ENCODE measurements at places on chromosomes 1 and 21.
A peak's percentile ranks its signal among the peaks of the same experiment; 100 is the strongest.

- no peak for DNase-seq
These were observed 14.1 kb upstream of the MYOG start for GRCh38 chr1:203099805-203100515.

GRCh38 chr1:10890491-10891071, 94.1 kb upstream of the CASZ1 start:
- DNase-seq, result peak; percentile 67

DNA sequence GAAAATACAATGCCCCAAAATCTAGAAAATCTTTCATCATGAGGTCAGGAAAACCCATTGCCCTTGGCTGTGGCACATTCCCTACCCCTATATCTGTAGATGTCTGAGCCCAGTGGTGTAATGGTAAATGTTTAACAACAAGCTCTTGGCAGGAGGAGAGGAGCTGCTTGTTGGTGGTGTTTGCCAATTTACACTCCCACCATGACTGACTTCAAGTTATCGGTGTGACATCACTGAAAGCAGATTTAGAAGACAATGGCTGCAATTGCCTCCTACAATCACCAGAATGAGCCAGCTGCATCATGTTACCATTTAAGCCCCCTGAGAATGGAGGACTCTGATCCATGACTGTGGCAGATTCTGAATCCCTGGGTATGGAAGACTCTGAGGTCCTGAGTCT, 70.9 kb downstream of the SDC3 start:
- no peak for DNase-seq

- no peak for DNase-seq
These were observed 720 bp upstream of the BSDC1 start for GRCh38 chr1:32394890-32395432.

DNA sequence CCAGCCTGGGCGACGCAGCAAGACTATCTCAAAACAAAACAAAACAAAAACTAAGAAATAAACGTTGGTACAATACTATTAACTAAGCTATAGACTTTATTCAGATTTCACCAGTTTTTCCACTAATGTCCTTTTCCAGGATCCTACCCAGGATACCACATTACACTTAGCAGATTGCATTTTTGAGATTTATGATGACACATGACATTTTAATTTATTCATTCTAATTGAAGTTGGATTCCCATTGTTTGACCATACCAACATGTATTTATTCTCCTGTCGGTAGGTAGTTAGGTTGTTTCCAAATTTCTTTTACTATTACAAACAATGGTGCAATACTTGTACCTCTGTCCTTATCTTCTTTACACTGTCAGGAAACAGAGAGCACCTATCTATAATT, 6.8 kb upstream of the KLF17 start:
- DNase-seq, result no peak

- DNase-seq, result no peak
These were observed 23.8 kb downstream of the CR1 start for GRCh38 chr1:207519505-207520399.

GRCh38 chr1:117651616-117652015, 45.8 kb downstream of the TENT5C start:
- no peak for DNase-seq
